ENCODE measurements at places on chromosomes 7 and 10.

DNA sequence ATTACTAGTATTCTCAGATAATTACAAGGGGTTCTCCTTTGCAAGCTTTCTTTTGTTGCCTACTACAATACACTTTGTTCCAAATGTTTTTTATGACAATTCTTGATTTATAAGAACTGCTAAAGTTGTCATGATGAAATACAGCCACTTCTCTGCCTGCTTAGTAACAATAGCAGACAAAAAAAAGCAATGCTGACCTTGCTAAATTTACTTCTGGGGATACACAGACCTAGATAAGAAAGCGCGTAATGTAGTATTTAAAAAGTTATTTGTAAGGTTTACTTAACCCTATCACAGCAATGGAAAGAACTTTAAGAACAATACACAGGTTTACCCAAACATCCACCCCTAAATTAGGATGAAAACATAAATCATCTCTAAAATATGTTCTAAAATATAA, 311.1 kb downstream of the DOCK4 start:
- DNase-seq: no peak

- DNase-seq: no peak
These were observed 20.5 kb upstream of the AOC1 start for GRCh38 chr7:150831851-150832250.

DNA sequence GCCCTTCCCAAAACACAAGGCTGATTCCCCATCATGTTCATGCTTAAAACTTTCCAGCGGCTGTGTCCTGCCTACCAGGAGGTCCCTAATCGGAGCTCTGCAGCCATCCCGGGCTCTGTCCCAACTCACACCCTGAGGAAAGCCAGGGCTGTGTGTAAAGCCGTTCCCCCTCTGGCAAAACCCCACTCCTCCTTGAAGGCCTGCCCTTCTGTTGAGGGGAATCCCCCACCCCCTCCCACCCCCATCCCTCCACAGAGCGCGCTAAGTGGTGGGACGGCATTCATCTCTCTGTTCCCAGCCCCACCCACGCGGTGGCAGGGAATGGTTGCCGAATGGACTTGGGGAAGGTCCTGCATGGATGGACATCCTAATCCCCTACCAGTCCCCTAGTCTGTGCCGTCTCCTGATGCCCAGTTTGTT, 667 bp upstream of the TMEM120A start:
- DNase-seq: no peak

DNA sequence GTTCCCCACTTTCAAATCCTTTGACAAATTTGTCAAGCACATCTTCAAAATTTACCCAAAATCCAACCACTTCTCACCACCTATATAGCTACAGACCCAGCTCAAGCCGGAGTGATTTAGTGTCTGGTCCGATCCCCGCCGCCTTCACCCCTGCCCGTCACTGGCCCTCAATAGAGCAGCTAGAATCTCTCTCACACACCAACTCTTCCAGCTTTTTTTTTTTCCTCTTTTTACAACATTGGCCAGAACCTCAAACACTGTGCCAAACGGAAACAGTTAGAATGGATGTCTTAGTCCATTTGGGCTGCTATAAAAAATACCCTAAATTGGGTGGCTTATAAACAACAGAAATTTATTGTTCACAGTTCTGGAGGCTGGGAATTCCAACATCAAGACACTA, 41.1 kb upstream of the TMEM72 start:
- no peak for DNase-seq

- no peak for DNase-seq
These were observed 12.2 kb downstream of the IGF2BP3 start for GRCh38 chr7:23458044-23458443.

- DNase-seq: no peak
These were observed 53.2 kb downstream of the GAD2 start for GRCh38 chr10:26269754-26270153.

DNA sequence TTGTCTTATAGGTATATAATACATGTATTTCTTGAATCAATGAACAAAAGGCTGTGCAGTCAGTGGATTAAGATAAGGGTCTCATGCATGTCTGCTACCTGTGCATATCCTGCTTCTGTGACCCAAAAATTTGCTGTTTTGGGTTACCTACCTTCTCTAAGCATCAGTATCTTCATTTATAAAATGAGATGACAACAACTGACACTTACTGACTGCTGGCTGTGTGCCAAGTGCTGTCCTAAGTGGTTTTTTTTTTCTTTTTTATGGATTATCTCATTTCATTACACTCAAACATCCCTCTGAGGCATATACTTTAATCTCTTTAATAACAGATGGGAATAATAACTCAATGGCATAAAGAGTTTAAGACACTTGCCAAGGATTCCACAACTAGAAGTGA, 2.1 kb downstream of the PDK4 start:
- DNase-seq: no peak
